ENCODE measurements at places on chromosomes 11 and 22.

GRCh38 chr11:119759324-119759723 is 30.3 kb upstream of the NECTIN1 start:
- no peaks in the 10 kb centered on the region for H3K36me3 ChIP-seq
- H3K27ac ChIP-seq = no peak overlapping the region
- H3K4me3 ChIP-seq = no peak overlapping the region
- no peaks in the 10 kb centered on the region for H3K4me1 ChIP-seq
- no peak for DNase-seq

DNA sequence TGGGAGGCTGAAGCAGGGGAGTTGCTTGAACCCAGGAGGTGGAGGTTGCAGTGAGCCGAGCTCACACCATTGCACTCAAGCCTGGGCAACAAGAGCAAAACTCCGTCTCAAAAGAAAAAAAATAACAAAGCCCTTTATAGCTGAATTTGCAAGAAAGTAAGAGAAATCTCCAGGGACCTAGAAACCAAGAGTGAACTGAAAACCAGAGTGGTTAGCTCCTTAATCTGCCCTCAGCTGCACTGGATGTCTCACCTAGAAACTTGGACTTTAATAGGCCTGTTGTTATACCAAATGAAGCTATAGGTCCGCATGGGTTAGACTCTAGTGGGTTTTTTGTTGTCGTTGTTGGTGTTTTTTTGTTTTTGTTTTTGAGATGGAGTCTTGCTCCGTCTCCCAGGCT is 4.1 kb downstream of the NEU3 start:
- no peak for DNase-seq
- no peaks in the 10 kb centered on the region for H3K27me3 ChIP-seq
- no peak overlapping the region for H3K27ac ChIP-seq
- no peak overlapping the region for H3K4me3 ChIP-seq
- no peaks in the 10 kb centered on the region for H3K36me3 ChIP-seq
- peaks cover 14% of the 10 kb centered on the region for H3K4me1 ChIP-seq

- no peaks in the 10 kb centered on the region for H3K27me3 ChIP-seq
- H3K27ac ChIP-seq = no peak overlapping the region
- no peaks in the 10 kb centered on the region for H3K4me1 ChIP-seq
- H3K36me3 ChIP-seq = no peaks in the 10 kb centered on the region
Measured at GRCh38 chr11:70311616-70312015, 41.1 kb downstream of the PPFIA1 start.

GRCh38 chr11:73317803-73318202 is 9.7 kb downstream of the ARHGEF17 start:
- no peaks in the 10 kb centered on the region for H3K36me3 ChIP-seq
- no peak for DNase-seq
- peak overlapping the region; percentile 98 for H3K27ac ChIP-seq
- peak overlapping the region; percentile 4 for H3K4me3 ChIP-seq

GRCh38 chr11:14898355-14898754 is 6.3 kb upstream of the CYP2R1 start:
- no peaks in the 10 kb centered on the region for H3K27me3 ChIP-seq

- H3K27ac ChIP-seq = no peak overlapping the region
- no peak overlapping the region for H3K4me3 ChIP-seq
- DNase-seq = no peak
- H3K4me1 ChIP-seq = no peaks in the 10 kb centered on the region
- H3K27me3 ChIP-seq = no peaks in the 10 kb centered on the region
Measured at GRCh38 chr11:16289541-16289940, 66.8 kb downstream of the SOX6 start.

- DNase-seq = no peak
- H3K4me3 ChIP-seq = no peak overlapping the region
- no peak overlapping the region for H3K27ac ChIP-seq
- no peaks in the 10 kb centered on the region for H3K27me3 ChIP-seq
- no peaks in the 10 kb centered on the region for H3K4me1 ChIP-seq
Measured at GRCh38 chr11:9069862-9070470, 21.4 kb downstream of the SCUBE2 start.

GRCh38 chr11:112658431-112658878 is 302.8 kb upstream of the NCAM1 start:
- H3K36me3 ChIP-seq = no peaks in the 10 kb centered on the region
- no peak for DNase-seq
- peaks cover 16% of the 10 kb centered on the region for H3K4me1 ChIP-seq
- H3K27ac ChIP-seq = no peak overlapping the region
- no peak overlapping the region for H3K4me3 ChIP-seq
- H3K27me3 ChIP-seq = no peaks in the 10 kb centered on the region

- H3K4me3 ChIP-seq = no peak overlapping the region
- no peaks in the 10 kb centered on the region for H3K36me3 ChIP-seq
- H3K27me3 ChIP-seq = no peaks in the 10 kb centered on the region
- DNase-seq = no peak
- no peak overlapping the region for H3K27ac ChIP-seq
Measured at GRCh38 chr22:17381192-17381913, 12.1 kb downstream of the CECR2 start.

DNA sequence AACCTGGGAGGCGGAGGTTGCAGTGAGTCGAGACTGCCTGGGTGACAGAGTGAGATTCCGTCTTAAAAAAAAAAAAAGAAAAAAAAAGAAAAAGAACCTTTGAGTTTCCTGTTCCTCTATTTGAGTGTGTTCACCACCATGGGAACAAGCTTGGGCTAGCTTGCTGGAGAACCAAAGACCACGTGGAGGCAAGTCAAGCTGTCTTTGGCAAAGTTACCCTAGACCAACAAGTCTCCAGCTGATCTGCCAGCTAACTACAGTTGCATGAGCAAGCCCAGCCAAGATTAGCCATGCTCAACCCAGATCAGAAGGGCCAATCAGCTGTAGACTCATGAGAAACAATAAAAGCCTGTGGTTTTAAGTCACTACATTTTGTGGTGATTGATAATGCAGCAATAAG is 29.7 kb downstream of the SLN start:
- no peaks in the 10 kb centered on the region for H3K4me1 ChIP-seq
- H3K36me3 ChIP-seq = no peaks in the 10 kb centered on the region
- no peak for DNase-seq
- H3K27ac ChIP-seq = no peak overlapping the region
- H3K27me3 ChIP-seq = no peaks in the 10 kb centered on the region
- no peak overlapping the region for H3K4me3 ChIP-seq

- peaks cover 22% of the 10 kb centered on the region for H3K4me1 ChIP-seq
- no peak for DNase-seq
- H3K36me3 ChIP-seq = no peaks in the 10 kb centered on the region
- H3K27me3 ChIP-seq = no peaks in the 10 kb centered on the region
- H3K4me3 ChIP-seq = no peak overlapping the region
Measured at GRCh38 chr11:74319139-74319816, 7.8 kb upstream of the P4HA3 start.

DNA sequence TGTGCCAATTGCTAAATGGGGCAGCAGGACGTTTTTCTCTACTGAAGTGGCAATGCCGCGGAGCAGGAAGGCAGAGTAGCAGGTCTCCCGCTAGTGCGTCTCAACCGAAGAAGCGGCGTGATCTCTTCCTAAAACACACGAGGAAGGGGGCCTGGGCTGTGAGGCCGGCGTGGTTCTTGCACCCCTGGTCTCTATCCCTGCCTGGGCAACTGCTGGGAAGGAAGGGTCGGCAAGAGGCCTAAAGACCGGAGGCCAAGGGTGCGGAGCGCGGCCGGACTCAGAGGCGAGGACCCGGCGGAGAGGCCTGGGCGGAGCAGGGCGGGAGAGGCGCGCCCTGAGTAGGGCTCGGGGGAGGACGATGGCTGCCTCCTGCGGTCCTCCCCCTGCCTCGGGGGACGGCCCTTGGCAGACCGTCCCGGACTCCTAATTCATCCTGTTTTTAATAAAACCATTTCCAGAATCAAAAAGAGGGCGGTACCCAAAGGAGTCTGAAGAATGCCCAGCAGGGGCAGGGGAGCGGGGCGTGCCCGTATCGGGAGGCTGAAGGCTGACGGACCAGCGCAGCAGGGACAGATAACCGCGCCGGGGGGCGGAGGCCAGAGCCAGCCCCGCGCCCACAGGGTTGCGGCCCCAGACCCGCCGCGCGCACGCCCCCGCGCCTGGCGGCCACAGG is 572 bp upstream of the APLP2 start:
- H3K27ac ChIP-seq = peak overlapping the region; percentile 92
- H3K4me1 ChIP-seq = peaks cover 21% of the 10 kb centered on the region
- peak overlapping the region; percentile 99 for H3K4me3 ChIP-seq

GRCh38 chr11:116466801-116467200 is 306.0 kb downstream of the BUD13 start:
- no peaks in the 10 kb centered on the region for H3K36me3 ChIP-seq
- no peak overlapping the region for H3K27ac ChIP-seq
- no peak overlapping the region for H3K4me3 ChIP-seq
- DNase-seq = no peak
- H3K4me1 ChIP-seq = peaks cover under 1% of the 10 kb centered on the region
- no peaks in the 10 kb centered on the region for H3K27me3 ChIP-seq

GRCh38 chr11:126214841-126215240 is 3.3 kb downstream of the FAM118B start:
- no peak overlapping the region for H3K4me3 ChIP-seq
- no peaks in the 10 kb centered on the region for H3K36me3 ChIP-seq
- peaks cover 34% of the 10 kb centered on the region for H3K4me1 ChIP-seq
- H3K27ac ChIP-seq = no peak overlapping the region
- H3K27me3 ChIP-seq = no peaks in the 10 kb centered on the region

DNA sequence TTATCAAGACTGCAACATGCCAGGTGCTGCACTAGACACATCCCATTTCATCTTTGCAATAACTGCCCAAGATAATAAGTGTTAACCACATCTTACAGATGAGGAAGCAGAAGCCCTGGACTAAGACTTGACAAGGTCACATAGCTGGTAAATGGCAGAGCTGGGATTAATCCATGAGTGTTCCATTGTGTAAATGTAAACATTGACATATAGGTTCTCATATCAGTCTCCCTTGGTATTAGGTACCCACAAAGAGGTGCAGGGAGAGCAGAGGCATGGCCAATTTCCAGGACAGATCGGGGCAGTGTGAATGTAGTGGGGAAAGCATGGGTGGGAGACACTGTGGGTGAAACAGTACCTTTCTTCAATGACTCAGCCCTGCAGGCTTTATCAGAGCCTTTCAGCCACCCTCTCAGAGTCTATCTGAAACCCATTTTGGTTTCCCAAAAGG is 17.9 kb downstream of the MICAL2 start:
- no peak for DNase-seq
- H3K4me1 ChIP-seq = peaks cover 16% of the 10 kb centered on the region
- H3K27me3 ChIP-seq = no peaks in the 10 kb centered on the region
- no peak overlapping the region for H3K4me3 ChIP-seq
- H3K36me3 ChIP-seq = no peaks in the 10 kb centered on the region
- H3K27ac ChIP-seq = no peak overlapping the region

GRCh38 chr11:129910360-129910759 is 15.0 kb upstream of the NFRKB start:
- H3K27me3 ChIP-seq = no peaks in the 10 kb centered on the region
- no peak overlapping the region for H3K27ac ChIP-seq
- H3K4me1 ChIP-seq = no peaks in the 10 kb centered on the region

GRCh38 chr11:82406611-82407010 is 327.1 kb downstream of the FAM181B start:
- H3K27ac ChIP-seq = no peak overlapping the region
- no peaks in the 10 kb centered on the region for H3K4me1 ChIP-seq
- no peak overlapping the region for H3K4me3 ChIP-seq
- no peaks in the 10 kb centered on the region for H3K27me3 ChIP-seq
- no peaks in the 10 kb centered on the region for H3K36me3 ChIP-seq
- DNase-seq = no peak

DNA sequence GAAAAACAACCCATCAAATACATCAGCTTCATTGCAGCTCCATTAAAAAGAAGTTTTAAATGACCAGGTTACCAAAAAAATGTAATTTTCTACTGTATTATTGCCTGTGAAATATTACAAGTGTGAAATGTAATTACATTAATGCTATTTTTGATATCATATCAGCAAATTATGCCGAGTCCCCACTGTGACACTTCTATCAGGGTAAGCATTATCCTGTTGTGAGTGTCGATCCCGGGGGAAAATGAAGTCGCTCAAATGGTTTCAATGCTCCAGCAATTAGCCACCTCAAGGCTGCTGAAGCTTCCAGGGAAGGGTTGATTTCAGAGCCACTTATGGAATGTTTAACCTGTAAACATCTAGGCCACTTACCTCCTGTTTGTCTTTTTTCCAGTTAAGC is 70.4 kb downstream of the RCN1 start:
- H3K27ac ChIP-seq = no peak overlapping the region
- no peaks in the 10 kb centered on the region for H3K4me1 ChIP-seq
- no peak overlapping the region for H3K4me3 ChIP-seq
- no peaks in the 10 kb centered on the region for H3K36me3 ChIP-seq
- H3K27me3 ChIP-seq = no peaks in the 10 kb centered on the region

- no peak overlapping the region for H3K4me3 ChIP-seq
- no peak for DNase-seq
- H3K4me1 ChIP-seq = peaks cover 6% of the 10 kb centered on the region
- H3K27ac ChIP-seq = no peak overlapping the region
- no peaks in the 10 kb centered on the region for H3K36me3 ChIP-seq
Measured at GRCh38 chr11:67450796-67451657, 1.5 kb downstream of the GPR152 start.

GRCh38 chr22:45889539-45890350 is 87.2 kb downstream of the WNT7B start:
- no peak overlapping the region for H3K27ac ChIP-seq
- H3K4me1 ChIP-seq = peaks cover 29% of the 10 kb centered on the region
- DNase-seq = no peak
- no peaks in the 10 kb centered on the region for H3K36me3 ChIP-seq
- no peak overlapping the region for H3K4me3 ChIP-seq

DNA sequence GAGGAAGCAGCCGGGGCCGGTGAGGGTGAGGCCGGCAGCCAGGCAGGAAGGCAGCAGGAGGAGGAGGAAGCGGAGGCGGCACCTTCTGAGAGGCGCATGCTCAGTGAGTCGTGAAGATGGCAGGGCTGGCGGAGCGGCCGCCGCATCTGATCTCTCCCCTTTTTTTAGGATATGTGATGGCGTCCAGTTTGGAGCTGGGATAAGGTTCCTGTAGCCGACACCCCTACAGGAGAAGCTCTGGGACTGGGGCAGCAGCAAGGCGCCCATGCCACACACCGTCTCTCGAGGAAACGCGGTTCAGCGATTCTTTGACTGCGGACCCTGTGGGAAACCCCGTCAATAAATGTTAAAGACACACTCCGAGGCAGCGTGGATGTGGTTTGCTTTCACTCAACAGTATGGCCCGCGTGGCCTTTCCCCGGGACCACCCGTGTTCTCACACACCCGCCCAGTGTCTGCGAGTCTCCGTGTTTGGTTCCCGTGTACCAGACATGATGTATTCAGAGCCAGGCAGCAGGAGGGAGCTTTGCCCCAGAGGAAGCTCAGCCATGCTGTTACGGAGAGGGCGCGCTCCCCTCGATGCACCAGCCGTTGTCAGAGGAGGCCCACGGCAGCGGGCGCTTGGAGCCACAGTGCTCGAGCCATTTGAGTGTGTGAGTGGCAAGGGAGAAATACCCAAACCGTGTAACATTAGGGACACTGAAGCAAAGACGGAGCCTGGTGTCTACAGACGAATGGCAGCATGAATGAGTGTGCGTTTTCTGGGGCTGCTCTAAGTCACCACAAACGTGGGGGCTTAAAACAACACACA is 27.7 kb upstream of the PARVB start:
- DNase-seq = no peak
- H3K27ac ChIP-seq = no peak overlapping the region
- H3K36me3 ChIP-seq = peaks cover 42% of the 10 kb centered on the region
- H3K4me1 ChIP-seq = no peaks in the 10 kb centered on the region
- no peaks in the 10 kb centered on the region for H3K27me3 ChIP-seq
- H3K4me3 ChIP-seq = peak overlapping the region; percentile 10

- H3K4me1 ChIP-seq = peaks cover 71% of the 10 kb centered on the region
- peak overlapping the region; percentile 5 for H3K27ac ChIP-seq
- H3K36me3 ChIP-seq = no peaks in the 10 kb centered on the region
- DNase-seq = no peak
Measured at GRCh38 chr11:933936-934335, 8.3 kb downstream of the AP2A2 start.

- H3K27ac ChIP-seq = no peak overlapping the region
- peaks cover 15% of the 10 kb centered on the region for H3K4me1 ChIP-seq
- H3K27me3 ChIP-seq = no peaks in the 10 kb centered on the region
Measured at GRCh38 chr22:22865311-22866072, 22.1 kb upstream of the IGLL5 start.
